ENCODE measurements at places on chromosomes 5 and 9.

DNA sequence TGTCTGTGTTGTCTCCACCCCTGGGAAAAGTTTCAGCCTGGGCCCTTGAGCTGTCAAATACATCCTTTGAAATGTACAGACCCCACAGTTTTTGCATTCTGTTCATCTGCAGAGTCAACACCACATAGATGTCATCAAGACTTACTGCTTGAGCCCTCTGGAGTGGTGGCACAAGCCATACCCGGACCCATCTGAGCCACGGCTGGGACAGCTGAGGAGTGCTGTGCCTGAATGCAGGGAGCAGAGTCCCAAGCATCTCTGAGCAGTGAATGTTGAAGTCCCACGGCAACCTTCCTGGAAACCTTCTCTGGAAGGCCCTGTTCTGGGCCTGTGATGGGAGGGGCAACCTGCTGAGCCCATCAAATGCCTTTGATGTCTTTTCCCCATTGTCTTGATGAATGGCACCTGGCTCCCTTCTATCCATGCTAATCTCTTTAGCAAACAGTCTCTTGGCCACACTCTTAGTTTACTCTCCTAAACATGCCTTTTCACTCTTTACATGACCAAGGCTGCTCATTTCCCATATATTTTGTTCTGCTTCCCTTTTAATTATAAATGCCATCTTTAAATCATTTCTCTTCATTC, 92.5 kb downstream of the ATPSCKMT start:
- DNase-seq, result no peak

GRCh38 chr5:143433670-143434069, 30.2 kb upstream of the NR3C1 start:
- no peak for DNase-seq

DNA sequence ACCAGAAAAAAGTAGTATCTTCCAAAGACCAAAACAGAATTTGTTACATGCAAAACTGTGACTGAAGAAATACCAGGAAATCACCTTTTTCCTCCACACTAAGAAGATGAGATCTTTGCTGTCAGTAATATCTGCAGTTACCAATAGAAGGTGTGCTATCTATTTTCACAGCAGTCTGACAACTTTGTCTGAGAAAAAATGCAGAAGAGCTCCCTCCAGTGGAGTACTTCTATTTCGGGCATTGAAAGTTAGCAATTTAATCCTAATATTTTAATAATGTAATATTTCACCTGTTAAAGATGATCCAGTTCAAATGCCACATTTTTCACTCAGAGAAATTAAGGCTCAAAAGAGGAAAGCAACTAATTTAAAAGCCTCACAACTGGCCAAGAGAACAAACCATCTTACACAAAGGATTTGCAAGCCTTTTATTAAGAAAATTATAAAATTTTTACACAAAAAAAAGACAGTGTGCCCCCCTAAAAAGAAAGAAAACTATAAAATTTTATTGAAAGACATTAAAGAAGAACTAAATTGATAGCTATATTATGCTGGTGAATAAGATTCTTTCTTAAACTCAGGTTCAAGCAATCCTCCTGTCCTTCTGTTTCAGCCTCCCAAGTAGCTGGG, 50.6 kb downstream of the DEPDC1B start:
- no peak for DNase-seq

GRCh38 chr5:14762549-14763216, 98.2 kb downstream of the OTULIN start:
- DNase-seq, result no peak

GRCh38 chr9:123725389-123725788, 204.5 kb downstream of the DENND1A start:
- no peak for DNase-seq

DNA sequence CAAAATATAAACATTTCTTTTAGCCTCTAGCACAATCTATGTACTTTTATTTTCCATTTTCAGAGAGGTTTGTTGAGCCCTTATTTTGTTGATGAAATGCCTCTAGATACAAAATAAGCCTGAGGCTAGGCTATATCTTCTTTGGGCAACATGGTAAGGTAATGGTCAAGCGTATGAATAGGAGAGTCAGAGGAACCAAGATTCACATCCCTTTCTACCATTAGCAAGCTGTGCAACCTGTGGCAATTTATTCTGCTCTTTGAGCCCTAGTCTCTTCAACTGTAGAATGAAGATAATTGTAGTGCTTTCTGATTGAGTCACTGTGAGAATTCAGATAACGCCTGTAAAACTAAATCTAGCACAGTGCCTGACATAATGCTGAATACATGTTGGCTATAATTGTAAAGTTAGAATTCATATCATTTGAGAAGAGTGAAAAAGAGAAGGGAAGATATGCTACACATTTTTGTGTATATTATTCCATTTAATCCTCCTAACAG, 412.5 kb downstream of the CCDC171 start:
- DNase-seq, result no peak

DNA sequence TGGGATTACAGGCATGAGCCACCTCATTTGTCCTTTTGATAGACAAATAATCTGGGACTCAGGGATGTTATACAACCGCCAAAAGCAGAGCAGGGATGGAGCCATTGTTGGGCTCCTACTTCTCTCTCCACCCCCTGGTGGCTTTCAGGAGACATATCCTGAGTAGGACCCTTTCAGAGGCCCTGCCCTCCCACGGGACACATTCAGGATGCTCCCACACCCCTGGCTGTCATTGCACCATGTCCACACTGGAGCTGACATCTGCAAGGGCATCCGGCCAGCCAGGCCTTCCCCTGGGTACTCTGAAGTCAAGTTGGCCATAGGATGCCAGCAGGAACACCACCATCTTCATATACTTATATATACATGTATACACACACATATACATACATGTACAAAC, 181.8 kb downstream of the SYK start:
- DNase-seq, result no peak

DNA sequence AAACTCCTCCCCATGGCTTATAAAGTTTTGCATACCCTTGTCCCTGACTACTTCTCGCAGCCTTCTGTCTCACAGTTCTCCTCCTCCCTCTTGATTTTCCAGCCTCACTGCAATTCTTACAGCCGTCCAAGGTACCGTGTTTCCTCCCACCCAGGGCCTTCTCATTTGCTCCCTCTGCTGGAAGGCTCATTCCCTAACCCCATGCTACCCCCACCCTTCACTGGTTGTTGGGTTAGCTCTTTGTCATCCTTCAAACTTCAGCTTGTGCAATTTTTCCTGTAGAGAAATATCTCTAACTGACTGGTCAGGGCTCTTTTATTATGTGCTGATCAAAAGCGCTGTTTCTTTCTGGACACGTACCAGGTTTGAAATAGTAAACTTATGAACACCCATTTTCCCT, 329.2 kb downstream of the EBF1 start:
- no peak for DNase-seq

DNA sequence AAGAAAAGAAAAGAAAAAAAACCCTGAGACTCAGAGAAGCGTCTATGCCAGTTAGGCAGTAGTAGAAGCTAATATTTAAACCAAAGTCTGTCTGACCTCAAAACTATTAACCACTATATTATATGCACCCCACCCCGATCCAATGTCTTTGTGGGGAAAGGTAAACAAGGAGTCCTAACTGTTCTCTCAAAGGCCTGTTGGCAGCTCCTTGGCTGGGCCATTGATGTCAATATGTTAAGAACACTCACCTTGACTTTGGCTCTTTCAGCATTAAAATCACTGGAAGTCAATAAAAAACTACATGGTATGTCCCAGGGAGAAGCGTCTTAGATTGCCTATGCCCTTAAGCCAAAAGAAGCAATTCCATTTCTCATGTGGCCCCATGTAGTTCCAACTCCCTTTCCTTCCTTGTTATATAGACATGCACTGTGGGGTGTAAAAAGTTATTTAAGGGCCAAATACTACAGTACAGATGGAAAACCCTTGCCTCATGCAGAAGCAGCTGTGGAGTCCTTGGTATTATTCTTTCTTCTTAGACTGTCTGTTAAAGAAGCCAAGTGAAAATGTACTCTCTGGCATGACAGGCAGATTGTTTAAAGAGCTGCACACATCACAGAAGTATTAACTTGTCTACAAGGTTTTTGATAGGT, 308.6 kb upstream of the RPS23 start:
- no peak for DNase-seq

DNA sequence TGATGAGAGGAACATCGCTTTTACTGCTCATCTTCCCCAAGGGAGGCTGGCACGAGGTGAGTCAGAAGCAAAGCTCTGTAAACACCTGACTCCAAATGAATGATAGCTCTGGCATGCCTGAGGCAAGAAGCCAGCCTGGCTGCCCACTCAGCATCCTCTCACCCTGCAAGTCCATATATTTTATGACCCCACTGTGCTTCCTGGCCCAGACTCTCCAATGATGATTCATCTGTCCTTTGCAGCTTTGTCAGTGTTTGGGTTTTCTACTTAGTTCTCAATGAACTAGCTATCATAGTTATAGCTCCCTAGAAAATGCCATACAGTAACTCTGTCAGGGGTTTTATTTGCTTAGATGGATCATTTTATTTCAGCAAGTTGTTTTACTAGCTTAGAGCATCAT, 52.1 kb upstream of the FSTL4 start:
- no peak for DNase-seq

DNA sequence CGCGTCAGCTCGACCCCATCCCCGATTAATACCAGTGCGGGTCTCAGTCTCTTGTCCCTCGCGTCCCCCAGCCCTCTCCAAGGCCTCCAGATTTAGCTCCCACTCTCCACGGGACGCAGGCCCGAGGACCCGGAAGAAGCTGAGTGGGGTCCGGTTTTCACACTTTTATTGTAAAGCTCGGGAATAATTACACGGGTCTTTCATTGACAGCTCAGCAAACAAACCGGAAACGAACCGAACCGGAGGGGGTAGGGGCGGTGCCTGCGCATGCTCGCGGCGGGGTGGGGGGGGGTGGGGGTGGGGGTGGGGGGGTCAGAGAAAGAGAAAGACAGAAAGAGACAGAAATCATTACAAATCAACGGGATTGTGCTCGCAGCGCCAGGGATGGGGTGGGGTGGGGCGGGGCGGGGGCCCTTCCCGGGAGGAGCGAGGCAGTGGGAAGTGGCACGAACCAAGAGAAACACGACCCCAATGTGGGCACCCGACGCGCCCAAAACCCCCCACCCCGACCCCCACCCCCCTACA, 27.9 kb downstream of the PCDH1 start:
- DNase-seq, result no peak

DNA sequence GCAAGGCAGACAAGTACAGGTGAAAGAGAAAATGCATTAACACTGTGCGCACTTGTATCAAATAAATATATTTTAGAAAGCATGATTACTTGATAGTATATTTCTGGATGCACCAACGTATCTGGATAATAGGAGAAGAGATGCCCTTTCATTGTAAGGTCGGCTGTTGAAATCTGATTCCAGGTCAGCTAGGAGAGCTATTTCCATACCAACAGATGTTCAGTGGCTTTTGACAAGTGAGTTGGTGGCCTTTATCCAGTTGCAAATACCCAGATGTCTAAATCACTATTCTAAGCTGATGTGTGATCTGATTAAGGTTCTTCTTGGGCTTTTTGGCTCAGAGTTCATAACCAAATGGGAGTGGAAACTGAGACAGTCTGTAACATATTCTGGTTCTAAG, 128.2 kb upstream of the TBCA start:
- no peak for DNase-seq

DNA sequence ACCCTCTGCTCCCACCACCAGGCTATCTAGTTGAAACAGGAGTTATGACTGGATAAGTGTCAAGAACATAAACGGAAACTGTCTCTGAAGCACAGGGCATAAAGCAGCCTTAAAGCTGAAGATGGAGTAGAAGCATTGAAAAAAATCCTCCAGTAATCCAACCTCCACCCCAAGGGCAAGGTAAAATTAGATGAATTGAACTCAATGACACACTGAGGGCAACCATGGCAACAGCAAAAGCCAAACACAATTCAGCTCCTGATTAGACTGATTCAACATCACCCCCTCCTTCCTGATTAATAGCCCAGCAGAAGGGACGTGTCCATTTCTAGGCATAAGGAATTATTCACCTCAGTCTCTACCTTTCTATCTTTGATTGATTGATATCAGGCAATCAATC, 183.2 kb upstream of the MAP3K1 start:
- DNase-seq, result no peak

DNA sequence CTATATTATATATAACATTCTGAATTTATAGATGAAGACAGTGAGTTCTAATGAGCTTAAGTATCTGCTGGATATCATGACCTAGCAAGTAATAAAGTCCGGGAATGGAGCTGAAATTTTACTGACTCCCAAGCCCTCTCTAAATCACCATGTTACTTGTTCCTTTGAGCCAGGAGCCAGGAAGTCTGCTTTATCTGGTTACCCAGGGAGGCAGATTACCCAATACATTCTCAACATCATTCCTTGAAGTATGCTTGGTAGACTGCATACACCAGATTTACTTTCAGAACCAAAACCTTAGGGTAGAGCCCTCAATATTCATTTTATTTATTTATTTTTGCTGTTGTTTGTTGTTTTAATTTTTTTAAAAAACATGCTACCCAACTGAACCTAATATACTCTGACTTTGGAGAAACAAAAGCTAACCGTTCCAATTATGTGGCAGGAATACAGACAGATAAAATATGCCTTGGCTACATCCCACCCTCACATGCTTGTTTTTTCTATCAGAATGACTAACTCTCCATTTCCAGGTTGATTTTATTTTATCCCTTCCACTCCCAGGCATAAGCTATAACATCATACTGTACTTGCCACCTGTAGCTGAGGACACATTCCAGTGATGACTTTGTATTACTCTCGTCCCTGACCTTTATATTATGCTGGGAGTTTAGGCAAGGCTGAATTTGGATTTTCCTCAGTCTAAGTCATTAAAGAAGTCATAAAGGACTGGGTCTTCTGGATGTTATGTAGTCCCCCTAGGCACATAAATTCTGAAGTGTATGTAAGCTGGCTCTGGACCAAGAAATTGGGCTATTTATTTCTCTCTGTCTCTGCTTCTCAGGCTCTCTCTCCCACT, 82.0 kb downstream of the YIPF5 start:
- no peak for DNase-seq

- DNase-seq, result no peak
Measured at GRCh38 chr5:91898898-91899297, 515.8 kb upstream of the ARRDC3 start.

DNA sequence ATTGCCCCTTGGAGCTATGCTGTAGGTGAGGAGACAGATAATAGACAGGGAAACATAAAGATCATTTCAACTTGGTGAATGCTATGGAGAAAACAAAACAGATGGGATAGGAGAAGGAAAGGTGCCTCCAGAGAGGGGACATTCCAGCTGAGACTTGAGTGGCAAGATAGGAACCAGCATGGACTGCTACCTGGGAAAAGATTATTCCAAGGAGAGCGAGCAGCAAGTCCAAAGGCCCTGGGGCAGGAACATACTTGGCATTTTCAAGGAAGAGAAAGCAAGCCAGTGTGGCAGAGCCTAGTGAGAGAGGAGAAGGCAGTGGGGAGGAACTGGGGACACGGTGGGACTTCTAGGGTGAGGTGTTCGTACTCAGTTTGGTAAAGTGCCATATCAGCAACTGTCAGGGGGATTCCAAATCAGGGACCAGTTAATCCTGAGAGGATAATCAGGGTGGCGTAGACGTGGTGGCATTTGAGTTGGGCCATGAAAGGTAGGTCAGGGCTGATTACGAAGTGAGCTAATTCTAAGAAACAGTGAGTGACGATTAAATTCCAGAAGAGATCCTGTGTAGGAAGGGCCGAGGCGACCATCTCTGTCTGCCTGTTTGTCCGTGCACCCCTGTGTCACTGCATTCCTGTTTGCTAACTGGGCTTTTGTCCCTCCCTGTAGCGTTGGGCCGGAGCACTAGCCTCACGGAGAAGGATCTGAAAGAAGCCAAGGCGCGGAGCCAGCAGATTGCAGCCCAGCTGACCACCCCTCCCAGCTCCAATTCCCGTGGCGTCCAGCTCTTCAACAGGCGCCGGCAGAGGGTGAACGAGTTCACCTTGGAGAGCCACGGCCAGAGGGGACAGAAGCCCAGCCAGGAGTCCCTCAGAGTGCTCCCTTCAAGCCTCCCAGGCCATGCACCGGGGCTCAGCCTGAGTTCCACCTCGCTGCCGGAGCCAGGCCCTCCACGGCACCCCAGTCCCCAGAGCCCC, 7.1 kb downstream of the SYNPO start:
- DNase-seq, result no peak
